ENCODE measurements at places on chromosomes 3 and 15.
A peak's percentile ranks its signal among the peaks of the same experiment; 100 is the strongest.

DNA sequence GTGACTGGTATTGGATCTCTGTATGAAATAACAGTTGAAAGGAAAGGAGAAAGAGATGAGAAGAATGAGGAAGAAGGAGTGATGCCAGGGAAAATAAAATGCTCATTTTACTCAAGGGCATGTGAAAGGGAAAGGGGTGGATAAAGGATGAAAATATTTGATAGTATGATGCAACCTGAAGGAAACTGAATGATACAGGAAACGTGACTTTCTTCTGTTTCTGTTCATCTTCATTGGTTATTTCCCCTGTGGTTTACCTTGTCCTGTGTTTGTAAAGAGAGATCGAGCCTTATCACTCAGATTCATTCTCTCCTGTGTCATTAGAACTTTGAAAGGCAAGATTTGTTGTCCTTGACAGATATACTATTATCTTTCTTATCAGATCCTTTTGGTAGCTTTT is 243.6 kb upstream of the SLITRK3 start:
- no peak for DNase-seq

DNA sequence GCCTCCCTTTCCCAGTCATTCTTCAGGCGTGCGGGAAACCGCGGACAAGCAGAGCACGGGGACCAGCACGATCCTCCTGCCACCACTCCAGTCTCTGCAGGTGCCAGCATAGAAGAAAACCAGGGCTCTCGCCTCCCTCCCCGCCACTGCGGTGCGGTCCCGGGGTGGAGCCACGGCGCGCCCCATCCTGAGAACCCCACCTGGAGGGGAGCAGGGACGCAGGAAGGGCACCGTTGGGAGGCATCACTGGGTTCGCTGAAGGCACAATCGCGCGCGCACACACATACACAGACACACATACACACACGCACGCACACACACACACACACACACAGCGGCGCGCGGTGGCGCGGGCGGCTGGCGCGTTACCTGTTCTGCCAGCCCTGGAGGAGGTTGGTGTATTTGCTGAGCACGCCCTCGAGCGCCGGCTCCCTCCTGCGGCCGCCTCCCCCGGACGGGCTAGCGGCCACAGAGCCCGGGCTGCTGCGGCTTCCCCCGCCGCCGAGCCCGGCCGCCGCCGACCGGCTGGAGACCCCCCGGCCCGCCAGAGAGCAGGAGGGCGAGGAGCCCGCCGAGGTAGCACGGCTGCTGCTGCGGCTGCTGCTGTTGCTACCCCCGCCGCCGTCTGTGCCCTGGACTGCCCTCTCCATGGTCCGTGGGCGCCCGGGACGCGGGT is 394 bp downstream of the OSBPL10 start:
- no peak for DNase-seq

- no peak for DNase-seq
Measured at GRCh38 chr15:81326466-81327212, 2.7 kb upstream of the STARD5 start.

GRCh38 chr3:47523310-47524073 is 10.0 kb upstream of the ELP6 start:
- no peak for DNase-seq

- DNase-seq: no peak
Measured at GRCh38 chr15:36777926-36778325, 198.5 kb downstream of the CDIN1 start.

- DNase-seq: no peak
Measured at GRCh38 chr3:169658311-169658931, 5.1 kb downstream of the MECOM start.

- DNase-seq: peak; percentile 64
Measured at GRCh38 chr3:72957297-72957696, 39.3 kb upstream of the PPP4R2 start.

GRCh38 chr3:100274361-100274760 is 13.6 kb downstream of the TBC1D23 start:
- DNase-seq: no peak

DNA sequence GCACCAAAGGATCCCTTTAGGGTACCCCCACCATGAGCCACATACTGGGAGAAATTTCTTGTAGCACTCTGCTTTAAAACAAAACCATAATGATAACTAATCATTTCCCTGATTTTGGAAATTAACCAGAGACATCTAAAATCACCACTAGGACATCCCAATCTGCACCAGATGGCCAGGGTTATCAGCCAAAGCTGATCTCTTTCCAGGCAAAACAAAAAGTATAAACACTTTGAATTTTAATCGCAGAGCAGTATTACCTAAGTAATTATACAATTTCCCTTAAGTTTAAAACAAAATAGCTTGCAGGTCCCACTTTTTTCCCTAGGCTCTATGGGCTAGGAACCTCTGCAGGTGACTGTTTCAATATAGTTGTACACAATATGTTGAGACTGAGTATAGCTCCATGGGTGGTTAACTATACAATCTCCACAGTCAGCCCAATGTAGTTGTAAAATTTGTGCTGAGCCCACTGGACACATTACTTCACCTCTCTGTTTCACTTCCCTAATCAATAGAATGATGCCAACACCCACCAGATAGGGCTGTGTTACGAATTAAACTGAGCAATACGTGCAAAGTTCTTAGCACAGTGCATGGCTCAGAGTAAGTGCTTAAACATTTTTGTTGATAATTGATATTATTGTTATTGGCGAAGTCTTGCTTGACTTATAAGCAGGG is 629 bp upstream of the NOX5 start:
- DNase-seq: no peak

DNA sequence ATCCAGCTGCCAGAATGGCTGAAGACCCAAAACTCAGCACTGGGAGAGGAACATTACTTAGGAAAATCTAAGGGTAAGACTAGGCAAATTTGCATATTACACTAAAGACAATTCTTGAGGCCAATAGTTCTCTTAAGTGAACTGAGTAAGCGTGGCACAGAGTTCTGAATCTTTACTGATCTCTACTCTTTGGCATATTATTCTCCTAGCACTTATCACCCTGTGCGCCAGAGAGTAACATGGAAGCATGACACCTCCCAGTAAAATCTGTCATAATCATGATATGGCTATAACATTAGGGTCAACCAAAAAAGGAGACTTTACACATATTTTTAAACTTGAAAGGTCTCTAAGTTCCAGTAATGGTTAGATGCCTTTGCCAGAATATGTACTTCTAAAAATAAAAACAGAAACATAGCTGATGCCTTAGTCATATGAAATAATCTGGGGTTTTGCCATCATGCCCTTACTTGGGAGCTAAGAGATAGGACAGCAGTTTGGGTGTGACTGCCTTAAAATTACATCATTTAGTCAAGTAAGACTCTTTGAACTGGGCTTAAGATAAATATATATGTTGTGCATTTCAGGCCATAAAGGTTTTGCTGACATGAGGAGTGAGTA is 290.5 kb downstream of the PLCL2 start:
- no peak for DNase-seq

GRCh38 chr15:77535845-77536244 is 96.9 kb downstream of the LINGO1 start:
- no peak for DNase-seq

DNA sequence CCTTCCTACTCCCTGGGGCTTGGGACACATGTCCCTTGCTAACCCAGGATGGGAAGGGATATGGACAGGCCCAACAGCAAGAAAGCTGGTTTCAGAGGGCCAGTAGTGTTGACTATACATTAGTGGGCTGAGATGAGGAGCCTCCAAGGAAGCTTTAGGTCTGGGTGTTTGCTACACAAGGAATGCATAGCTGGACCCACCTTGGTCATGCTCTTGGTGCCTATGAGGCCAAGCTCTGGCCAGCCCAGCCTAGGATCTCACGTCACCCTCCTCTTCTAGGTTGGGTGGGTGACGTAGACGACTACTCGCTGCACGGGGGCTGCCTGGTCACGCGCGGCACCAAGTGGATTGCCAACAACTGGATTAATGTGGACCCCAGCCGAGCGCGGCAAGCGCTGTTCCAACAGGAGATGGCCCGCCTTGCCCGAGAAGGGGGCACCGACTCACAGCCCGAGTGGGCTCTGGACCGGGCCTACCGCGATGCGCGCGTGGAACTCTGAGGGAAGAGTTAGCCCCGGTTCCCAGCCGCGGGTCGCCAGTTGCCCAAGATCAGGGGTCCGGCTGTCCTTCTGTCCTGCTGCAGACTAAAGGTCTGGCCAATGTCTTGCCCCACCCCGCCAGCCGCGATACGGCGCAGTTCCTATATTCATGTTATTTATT is 653 bp upstream of the WDR6 start:
- peak; percentile 71 for DNase-seq

DNA sequence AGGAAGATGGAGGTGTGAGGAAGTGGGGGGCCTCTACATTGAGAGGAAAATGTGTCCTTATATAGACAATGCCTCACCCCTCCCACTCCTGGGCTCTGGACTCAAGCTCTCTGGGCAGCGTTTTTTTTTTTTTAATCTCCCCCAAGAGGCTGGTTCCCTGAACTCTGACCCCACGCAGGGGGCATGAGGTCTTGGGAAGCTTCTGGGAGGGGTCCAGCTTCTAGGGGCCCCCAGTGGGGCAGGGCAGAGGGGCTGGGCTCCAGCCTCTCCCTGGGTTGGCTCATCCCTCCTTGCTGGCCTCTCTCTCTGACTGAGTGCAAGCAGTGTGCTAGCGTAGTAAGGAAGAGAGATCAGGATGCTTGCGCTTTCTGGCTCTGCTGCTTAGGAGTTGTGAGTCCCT is 101.4 kb upstream of the HACD2 start:
- no peak for DNase-seq

- no peak for DNase-seq
Measured at GRCh38 chr3:101939361-101940049, 90.2 kb downstream of the NFKBIZ start.

DNA sequence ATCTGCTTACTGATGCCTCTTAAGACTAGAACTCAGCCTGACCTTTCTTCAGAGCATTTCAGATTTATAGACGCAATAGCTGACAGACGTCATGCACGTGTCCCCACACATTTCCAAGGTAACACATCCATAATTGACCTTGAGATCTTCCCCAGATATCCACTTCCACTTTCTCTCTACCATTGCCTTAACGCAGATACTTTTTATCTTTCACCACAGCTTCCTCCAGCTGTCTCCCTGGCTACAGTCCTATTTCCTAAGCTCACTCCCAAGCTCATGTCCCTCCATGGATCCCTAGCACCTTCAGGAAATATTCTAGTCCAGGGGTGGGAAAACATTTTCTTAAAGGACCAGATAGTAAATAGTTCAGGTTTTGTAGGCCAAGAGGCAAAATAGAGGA is 173.0 kb upstream of the MITF start:
- no peak for DNase-seq

- DNase-seq: no peak
Measured at GRCh38 chr15:66476535-66476934, 21.0 kb downstream of the SNAPC5 start.

- DNase-seq: no peak
Measured at GRCh38 chr15:73792415-73792814, 39.3 kb upstream of the INSYN1 start.

- no peak for DNase-seq
Measured at GRCh38 chr3:157201648-157202278, 41.8 kb upstream of the CCNL1 start.

DNA sequence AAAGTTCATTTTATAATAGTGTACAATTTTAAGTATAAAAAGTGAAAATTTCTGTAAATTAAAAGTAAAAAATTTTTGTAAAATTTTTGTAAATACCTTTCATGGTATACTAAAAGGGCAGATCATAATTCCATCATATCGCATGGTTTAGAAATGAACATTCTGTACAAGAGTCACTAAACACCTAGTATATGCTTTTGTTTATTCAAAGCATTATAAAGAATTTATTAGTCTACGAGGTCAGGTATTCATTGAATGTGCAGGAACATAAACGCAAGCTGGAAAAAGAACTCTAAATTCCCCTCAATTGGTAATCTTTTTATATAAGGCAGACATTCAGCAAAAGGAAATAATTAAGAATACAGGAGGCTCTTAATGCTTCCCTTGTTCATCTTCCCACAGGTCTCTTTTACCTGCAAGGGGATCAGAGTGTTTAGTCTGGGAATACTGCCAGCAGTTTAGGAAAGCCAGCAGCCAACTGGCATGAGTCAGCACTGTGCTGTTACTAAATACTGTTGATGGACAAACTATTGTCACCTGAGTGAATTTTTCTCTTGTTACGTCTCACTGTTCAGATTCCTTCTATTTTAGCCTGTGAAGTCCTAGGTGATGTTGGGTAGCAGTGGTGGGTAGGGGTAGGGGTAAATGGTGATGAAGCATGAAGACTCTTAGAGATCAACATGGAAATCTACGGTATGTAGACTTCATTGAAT is 70.1 kb downstream of the UQCC5 start:
- no peak for DNase-seq

- no peak for DNase-seq
Measured at GRCh38 chr3:46283881-46284450, 41.7 kb downstream of the CCR3 start.

DNA sequence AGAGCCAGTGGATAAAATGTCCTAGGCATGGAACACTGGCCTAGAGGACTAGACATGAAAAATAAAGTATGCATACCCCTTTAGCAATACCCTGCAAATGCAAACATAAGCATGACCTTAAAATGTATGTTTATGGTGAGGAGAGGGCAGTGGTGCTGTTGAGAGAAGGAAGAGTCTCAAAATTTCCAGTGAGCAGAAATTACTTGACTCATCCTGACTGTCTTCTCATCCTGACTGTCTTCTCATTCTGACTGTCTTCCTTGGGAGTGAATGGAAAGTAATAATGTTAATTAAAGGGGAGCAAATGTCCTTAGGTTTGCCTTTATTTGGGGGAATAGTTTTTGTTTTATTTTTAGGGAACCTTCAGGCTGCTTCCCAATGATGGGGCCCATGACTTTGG is 121.5 kb upstream of the GALNT15 start:
- DNase-seq: no peak

DNA sequence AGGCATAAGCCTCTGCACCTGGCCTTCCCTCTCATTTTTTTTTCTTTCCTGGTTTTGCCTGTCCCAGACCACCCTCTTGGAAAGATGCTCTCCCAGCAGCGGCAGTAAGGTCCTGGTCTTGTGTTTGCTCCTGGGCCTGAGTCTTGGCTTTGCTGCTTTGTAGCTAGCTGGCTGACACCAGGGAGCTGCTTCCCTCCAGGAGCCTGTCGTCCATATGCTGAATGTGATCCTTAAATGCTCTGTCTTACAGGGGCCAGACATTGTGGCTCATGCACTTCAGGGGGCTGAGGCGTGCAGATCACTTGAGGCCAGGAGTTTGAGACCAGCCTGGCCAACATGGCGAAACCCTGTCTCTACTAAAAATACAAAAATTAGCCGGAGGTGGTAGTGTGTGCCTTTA is 17.2 kb downstream of the FLNB start:
- no peak for DNase-seq
